ENCODE measurements at places on chromosomes 5 and 9.

DNA sequence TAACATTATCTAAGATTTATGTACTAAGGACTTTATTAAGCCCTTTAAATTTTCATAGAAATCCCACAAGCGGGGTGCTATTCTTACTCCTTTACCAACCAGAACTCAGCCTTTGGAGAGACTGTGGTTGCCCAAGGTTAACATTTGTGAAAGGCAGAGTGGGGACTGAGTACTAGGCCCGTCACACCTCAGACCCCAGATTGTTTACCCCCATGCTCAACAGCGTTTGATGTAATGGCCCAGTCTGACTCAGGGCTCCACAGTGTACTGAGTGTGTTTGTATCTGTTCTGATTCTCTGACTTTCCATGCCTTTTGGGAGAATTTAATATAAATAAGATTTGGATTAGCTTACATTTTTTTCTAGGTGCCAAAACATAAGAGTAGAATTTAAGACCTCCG is 110.0 kb downstream of the GAS1 start:
- DNase-seq, result no peak

- DNase-seq, result no peak
These were observed 66.4 kb downstream of the COL5A1 start for GRCh38 chr9:134707731-134708671.

- no peak for DNase-seq
These were observed 91.1 kb upstream of the CD180 start for GRCh38 chr5:67287510-67288268.

DNA sequence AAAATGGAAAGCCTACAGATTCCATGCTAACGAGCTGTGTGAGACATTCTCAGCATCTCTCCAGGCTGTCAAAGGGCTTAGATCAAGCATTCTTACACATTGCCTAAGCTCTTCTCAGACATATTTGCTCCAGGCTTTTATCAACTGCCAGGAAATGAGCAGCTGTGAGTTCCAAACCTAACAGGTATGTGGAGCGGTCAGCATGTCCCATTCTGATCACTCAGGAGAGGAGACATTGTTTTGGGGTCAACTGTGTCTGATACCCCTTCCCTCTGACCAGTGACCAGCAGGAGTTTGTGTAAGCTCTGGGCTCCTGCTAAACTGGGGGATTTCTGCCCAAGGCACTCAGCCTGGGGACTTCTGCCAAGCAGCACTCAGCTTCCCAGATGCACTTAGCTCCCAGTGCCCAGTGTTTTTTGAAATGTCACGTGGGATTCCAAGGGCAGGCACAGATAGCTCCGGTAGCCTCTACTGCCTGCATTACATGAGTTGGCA is 229.1 kb downstream of the SEC61B start:
- DNase-seq, result no peak

- DNase-seq, result no peak
These were observed 126.8 kb downstream of the SLC1A3 start for GRCh38 chr5:36733183-36733582.

DNA sequence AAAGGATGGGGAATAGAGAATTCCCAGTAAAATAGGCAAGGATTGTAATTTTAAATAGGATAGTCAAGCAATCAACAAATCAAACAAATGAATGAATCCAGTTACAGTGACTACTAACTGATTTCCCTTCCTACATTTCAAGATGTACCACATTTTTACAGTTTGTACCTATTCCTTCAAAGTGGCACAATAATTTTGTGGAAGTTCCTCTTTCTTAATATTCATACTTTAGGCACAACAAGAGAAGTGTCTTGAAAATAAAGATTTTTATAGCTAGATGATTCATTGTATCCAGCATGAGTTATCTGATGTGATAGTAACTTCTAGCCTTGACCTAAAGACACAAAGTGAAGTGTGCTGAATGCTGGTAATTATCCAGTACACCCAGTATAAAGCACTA is 122.2 kb upstream of the ACOT12 start:
- no peak for DNase-seq

DNA sequence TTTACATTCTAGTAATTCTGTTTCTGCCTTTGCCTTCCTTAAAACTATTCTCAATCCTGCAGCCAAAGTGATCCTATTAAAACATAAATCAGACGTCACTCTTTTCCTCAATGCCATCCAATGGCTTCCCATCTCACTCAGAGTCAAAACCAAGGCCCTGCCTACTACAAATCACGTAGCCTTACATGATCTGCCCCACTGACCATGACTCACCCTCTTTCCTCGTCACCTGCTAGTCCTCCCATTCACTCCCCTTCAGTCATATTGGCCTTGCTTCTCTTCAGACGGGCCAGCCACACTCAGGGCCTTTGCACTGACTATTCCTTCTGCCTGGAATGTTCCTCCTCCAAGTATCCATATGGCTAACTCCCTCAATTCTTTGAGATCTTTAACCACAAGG is 39.0 kb upstream of the DMXL1 start:
- peak; percentile 20 for DNase-seq

- DNase-seq, result no peak
These were observed 2.2 kb downstream of the GAS1 start for GRCh38 chr9:86944796-86945727.

GRCh38 chr5:64746446-64746845 is 22.0 kb downstream of the SREK1IP1 start:
- no peak for DNase-seq

DNA sequence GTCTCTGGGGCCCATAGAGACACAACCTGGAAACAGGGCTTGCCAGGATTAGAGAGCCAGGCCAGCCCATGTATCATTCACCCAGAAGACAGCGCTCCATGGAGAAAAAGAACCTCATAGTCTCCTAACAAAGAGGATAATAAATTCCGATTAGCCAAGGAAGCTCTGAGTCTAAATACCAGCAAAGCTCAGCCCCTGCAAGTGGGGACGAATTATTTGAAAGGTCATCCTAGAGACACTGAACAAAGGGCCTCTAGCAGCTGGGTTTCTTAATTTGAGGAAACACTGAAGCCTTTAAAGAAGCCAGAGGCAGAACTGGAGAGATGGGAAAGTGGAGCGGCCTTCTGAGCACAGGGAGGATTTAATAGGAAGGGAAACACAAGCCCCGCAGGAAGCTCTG is 287.1 kb upstream of the ZNF462 start:
- no peak for DNase-seq

All from bone marrow (tissue), 2 donors.